IPS DF 6.9 (cell line): ENCODE measurements at places on chromosomes 5 and 9.

DNA sequence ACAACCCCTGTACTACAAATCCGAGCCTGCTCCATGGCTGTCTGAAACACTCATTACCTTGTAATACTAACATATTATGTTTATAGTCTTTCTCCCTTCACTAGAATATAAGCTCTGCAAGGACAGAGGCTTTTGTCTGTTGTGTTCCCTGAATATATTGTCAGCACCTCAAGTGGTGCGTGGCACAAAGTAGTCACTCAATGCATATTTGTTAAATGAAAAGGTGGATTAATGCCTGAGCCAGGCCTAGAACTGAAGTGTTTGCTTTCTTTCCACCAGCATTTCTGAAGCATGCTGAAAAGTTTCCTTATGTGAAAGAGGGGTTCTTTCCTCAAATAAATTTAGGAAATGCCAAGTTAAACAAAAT lies 36.3 kb downstream of the ELL2 start:
- DNase-seq, result no peak

GRCh38 chr5:87266914-87267573 lies 639 bp upstream of the RASA1 start:
- no peak for DNase-seq

- DNase-seq, result no peak
Measured at GRCh38 chr9:87672586-87672985, 53.3 kb upstream of the CTSL start.

DNA sequence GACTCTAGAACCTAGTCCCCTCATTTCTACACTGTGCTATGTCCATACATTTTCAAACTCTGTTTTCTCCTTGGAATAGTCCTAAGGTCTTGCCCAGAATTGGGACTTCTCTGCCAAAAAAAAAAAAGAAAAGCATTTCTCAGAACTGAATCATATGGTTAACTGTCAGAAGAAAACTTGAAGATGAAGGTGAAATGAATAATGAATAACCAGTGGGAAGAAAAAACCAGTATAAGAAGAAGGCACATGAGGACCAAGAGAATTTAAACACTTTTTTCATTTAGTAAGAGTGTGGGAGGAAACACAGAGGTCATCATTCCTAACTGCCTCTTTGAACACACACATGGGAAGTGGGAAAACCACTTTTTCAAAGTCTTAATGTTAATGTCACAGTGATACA lies 197.7 kb downstream of the PRELID2 start:
- DNase-seq, result no peak

GRCh38 chr9:112170235-112170634 lies 4.9 kb downstream of the SUSD1 start:
- DNase-seq, result no peak
